NCI-H2171 treated with DMSO at 0.1 percent for 48 hours (cell line): ENCODE measurements at places on chromosomes 5 and 9.

- no peak for DNase-seq
These were observed 100.9 kb downstream of the PIK3R1 start for GRCh38 chr5:68316469-68316868.

GRCh38 chr5:96177303-96177869 is 215.7 kb upstream of the ELL2 start:
- DNase-seq = no peak

DNA sequence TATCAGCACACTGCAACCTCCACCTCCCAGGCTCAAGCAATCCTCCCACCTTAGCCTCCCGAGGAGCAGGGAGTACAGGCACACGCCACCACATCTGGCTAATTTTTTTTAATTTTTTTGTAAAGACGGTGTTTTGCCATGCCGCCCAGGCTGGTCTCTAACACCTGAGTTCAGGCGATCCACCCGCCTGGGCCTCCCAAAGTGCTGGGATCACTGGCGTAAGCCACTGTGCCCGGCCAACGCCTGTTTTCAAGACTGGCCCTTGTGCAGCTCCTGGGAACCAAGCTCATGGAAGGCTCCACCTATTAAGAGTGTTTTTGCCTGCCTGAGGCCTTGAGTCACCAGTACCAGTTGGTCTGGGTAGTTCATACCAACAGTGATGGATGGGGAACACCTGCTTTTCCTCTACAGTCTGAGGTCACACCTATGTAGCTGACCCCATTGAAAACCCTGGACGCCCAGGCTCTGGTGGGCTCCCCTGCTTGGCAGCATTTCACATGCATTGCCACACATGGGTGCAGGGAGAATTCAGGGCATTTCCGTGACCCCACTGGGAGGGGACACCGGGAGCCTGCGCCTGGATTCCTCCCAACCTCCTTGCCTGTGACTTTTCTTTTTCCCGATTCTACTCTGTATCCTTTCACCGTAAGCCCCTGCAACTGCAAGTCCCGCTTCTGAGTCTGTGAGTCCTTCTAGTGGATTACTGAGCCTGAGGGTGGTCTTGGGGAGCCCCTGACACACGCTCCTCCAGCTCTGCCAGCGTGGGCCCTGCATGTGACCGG is 63.5 kb downstream of the ZNF354C start:
- no peak for DNase-seq

GRCh38 chr5:123659011-123659410 is 147.0 kb downstream of the CSNK1G3 start:
- no peak for DNase-seq

DNA sequence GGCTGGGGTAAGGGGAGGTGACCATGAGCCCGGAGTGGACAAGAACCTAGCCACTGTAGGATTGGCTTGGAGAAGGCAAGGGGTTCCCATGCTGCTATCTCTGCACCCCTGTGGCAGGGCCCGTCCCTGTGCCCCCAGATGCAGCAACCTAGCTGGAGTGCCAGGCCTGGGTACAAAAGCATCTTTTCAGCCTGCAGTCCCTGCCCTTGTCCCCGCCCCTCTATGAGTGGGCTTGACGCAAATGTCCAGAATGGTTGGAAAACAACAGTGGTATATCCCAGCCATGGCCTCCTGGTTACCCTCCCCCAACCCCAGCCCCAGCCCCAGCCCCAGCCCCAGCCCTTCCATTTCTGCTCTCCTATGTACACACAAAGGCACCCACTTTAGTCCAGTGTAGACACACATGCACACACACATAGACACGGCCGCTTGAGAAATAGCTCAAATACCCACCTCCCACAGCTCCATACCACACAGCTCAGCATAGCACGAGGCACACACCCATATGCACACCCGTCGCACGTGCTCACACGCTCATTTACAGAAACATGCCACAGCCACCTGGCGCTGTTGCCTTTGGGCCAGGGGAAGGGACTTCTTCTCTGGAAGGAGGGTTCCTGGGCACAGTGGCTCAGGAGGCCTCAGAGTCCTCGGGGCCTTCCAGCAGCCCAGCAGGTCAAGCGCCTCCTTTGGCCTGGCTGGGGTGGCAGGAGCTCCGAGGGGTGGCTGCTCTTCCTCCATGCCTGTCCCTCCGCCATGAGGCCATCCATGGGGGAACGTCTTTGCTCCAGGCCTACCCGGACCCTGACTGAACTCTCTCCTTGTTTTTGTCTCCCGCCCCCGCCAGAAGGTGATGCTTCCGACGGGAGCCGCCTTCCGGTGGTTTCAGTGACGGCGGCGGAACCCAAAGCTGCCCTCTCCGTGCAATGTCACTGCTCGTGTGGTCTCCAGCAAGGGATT is 34.1 kb downstream of the CXXC5 start:
- DNase-seq = no peak

- no peak for DNase-seq
These were observed 57.9 kb upstream of the FST start for GRCh38 chr5:53422539-53422938.

- DNase-seq = no peak
These were observed 706.9 kb upstream of the CTNND2 start for GRCh38 chr5:12611132-12611531.

DNA sequence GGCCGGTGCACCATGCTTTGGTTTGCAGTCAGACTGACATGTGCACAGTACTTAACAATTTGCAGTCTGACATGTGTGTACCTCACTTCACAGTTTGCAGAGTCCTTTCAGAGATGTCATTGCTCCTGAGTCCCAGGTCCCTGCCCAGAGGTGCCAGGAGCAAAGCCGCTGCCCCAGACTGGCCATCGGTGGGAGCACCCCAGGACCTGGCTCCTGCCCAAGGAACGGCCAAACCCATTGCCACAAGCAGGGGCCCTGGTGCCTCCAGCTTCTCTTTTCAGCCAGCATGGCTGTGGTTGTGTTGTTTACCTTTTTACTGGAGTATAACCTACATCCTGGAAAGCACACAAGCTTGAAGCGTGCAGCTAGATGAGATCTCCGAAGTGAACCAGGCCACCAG is 28.6 kb downstream of the RASGEF1C start:
- no peak for DNase-seq

DNA sequence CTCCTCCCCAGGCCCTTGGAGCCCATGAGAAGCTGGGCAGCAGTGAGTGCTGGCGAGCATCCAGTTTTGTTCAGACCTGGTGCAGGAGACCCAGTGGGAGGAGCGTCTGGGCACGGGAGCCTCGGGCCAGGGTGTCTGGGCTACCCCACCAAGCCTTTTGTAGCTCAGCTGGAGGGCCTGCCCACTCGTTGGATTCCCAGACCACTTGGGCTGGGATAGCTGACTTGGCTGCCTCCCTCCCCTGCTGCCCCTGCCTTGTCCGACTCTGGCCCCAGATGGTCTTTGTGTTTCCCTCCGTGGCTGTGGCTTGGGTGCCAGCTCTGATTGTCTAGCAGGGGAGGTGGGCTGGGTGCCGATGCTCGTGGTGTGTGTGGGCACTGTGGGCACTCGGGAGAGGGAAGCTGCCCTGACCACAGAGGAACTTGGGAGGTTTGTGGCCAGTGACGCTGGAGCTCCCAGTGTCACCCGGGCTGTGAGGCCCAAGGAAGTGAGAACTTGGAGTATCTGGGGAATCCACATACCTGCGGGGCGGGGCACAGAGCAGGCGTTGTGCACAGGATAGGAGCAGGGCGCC is 47.3 kb downstream of the WNK2 start:
- DNase-seq = no peak

DNA sequence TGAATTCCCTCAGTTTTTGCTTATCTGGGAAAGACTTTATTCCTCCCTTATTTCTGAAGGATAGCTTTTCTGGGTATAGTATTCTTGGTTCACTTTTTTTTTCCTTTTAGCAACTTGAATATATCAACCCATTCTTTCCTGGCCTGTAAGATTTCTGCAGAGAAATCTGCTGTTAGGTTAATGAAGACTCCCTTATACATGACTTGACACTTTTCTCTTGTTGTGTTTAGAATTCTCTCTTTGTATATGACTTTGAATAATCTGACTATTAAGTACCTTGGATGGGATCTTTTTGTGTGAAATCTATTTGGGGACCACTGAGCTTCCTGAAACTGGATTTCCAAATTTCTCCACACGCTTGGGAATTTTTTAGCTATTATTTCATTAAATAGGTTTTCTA is 55.0 kb upstream of the CDK5RAP2 start:
- DNase-seq = no peak

DNA sequence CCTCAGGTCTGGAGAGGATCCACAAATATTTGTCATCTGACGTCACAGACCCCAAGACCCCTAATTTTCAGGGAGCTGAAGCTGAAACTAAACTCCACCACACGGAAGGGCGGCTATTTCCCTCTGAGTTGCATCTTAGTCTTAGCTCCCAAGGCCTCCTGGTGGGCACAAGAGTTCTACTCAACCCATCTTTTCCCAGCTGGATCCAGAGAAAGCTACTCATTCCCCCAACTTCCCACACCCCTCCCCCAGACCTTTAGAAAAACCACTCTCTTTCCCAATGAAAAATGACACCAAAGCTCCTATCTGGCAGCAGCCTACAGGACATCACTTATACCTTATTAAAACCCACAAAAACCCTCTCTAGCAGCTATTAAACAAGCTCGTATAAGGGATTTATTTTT is 67.1 kb upstream of the SLC1A1 start:
- DNase-seq = no peak

DNA sequence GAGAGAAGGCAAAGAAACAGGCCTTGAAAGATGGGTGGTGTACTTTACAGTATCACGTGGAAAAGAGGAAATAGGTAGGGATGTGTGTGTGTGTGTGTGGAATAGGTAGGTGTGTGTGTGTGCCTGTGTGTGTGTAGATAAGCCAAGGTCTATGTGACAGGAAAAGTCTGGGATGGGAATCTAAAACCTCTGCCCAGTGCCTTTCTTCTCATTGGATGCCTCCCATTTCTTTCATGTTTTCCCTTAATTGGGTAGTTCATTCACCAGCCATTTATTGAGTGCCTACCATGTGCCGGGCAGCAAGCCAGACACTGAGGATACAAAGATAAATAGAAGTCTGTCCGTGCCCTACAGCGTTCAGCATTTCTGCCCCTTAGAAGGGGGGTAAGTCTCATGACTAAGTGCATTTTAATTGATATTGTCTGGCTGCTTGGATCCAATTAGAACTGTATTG is 1.0 kb downstream of the URM1 start:
- DNase-seq = no peak

DNA sequence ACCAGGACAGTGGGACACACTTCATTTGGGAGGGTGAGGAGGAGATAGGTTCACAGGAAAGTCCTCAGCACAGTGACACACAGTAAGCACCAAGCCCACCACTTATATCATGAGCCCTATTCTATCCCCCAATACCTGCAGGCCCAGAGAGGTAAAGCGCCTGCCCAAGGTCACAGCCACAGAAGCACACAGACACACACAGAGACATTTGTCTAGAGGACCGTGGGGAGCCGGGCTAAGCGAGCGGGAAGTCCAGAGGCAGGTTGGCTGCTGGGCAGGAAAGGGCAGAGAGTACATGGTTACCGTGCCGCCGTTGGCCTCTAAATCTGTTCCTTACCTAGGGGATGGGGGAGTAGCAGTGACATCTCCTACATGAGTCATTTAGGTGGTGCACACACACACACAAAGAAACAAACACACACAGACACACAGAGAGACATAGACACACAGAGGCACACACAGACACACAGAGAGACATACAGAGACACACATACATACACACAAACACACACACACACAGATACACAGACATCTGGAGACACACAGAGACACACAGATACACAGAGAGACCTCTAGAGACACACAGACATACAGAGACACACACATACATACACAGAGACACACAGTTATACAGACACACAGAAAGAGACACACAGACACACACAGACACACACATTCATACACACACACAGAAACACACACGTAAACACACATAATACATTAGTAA is 15.9 kb upstream of the DUSP1 start:
- DNase-seq = no peak
